ENCODE measurements at places on chromosomes 1 and 21.

GRCh38 chr1:23216771-23217420, 406 bp downstream of the HTR1D start:
- peak; percentile 28 for DNase-seq

- no peak for DNase-seq
Measured at GRCh38 chr1:107858323-107858722, 106.7 kb downstream of the VAV3 start.

DNA sequence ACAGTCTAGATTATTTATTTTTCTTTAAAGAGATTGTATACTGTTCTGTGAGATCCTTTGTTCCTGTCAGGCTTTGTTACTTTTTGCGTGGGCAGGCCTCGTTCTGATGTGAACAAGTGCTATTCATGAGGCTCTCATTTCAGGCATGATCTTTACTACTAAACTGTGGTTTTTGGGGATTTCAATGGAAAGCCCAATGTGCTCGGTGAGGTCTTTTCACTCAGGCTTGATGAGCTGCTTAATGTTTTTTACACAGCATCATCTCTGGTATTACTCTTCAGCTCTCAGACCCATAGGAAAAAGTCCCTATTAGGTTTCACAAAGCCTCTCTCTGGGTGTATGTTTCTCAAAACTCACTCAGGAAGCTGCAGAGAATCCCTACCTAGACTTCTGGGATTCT, 419.4 kb downstream of the GPATCH2 start:
- DNase-seq: no peak

GRCh38 chr1:24749252-24749651, 4.0 kb downstream of the CLIC4 start:
- DNase-seq: no peak

DNA sequence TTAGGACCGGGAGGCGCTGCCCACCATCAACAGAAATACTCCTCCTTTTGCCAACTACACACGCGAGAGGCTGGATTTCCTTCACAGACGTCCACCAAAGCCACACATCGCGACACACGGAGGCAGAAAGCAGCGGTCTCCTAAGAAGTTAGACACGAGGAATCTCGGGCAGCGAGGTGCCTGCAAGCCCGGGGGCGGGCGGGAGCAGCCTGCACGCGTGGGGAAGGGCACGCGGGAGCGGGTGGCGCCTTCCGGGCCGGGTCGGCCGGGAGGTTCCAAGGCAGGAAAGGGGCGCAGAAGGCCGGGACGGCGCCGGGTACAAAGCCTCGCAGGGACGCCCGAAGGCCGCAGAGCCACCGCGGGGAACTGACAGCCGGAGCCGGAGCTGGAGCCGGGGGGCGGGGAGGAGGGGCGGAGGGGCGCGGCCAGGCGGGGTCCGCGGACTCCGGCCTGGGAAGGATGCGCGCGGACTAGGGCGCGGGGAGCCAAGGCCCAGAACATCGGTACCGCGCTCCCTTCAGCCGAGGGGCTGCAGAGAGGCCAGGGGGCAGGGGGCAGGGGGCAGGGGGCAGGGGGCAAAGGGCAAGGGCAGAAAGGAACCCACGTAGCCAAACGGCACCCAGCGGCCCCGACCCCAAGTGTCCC, 722 bp downstream of the NPHP4 start:
- peak; percentile 23 for DNase-seq

- DNase-seq: peak; percentile 29
Measured at GRCh38 chr1:224747578-224747977, 131.5 kb downstream of the CNIH3 start.

GRCh38 chr21:16196001-16196400, 466.2 kb downstream of the USP25 start:
- DNase-seq: no peak

GRCh38 chr1:204842892-204843291, 27.8 kb upstream of the NFASC start:
- DNase-seq: no peak

- no peak for DNase-seq
Measured at GRCh38 chr1:222404710-222405109, 143.2 kb downstream of the HHIPL2 start.

- DNase-seq: peak; percentile 48
Measured at GRCh38 chr1:175191659-175192058, 917 bp downstream of the KIAA0040 start.

- no peak for DNase-seq
Measured at GRCh38 chr1:70475023-70475422, 64.0 kb downstream of the CTH start.

GRCh38 chr1:183287191-183287675, 101.2 kb downstream of the LAMC2 start:
- DNase-seq: no peak

- no peak for DNase-seq
Measured at GRCh38 chr21:40635391-40635790, 211.6 kb downstream of the DSCAM start.

GRCh38 chr1:207711285-207711684, 40.6 kb upstream of the CD46 start:
- DNase-seq: peak; percentile 18

DNA sequence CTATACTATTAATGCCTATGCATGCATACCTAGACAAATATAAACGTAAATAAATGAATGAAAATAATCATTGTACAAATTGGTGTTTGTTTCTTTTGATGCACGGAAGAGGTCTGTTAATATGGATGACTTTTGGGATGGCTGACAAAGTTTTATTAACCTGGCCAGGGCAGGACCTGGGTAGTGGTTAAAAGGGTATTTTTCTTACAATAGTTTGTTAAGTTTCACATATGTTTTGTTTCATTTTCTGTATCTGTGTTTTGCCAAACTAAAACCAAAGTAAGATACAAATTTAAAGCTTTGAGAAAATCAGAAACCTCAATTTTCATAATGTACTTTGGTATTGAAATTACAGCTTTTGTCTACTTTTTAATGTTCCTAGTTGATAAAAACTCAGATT, 222.7 kb upstream of the OLFM3 start:
- DNase-seq: no peak

- no peak for DNase-seq
Measured at GRCh38 chr1:163799190-163799805, 477.5 kb downstream of the NUF2 start.

DNA sequence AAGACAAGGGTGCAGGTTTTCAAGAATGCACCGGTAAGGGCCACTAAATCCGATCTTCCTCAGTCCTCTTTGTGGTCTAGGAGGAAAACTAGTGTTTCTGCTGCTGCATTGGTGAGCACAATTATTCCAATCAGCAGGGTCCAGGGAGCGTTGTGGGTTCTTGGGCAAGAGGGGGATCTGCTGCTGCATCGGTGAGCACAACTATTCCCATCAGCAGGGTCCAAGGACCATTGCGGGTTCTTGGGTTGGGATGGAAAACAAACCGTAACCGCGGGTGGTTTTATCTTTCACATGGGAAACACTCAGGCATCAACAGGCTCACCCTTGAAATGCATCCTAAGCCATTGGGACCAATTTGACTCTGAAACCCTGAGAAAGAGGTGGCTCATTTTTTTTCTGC, 7.0 kb upstream of the PCP4L1 start:
- no peak for DNase-seq

DNA sequence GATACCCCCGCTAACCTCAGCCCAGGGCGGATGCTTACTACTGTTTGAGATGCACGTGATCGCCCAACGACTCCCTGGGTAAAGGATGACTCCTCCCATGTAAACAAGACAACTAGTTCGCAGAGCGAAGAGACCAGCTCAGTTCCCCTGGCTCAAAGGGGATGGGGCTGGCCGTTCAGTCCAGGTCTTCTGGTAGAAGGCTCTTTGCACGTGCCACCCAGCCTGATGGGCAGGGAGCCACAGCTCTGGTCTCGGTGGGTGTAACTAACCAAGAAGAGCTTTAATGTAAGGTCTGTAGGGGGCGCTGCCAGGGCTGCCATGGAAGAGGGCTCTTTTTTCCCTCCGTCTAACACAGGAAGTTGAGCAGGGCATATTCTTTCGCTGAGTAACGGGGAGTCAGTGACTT, 49.4 kb upstream of the PARP1 start:
- DNase-seq: peak; percentile 79

- no peak for DNase-seq
Measured at GRCh38 chr1:162689745-162690671, 57.7 kb downstream of the DDR2 start.

DNA sequence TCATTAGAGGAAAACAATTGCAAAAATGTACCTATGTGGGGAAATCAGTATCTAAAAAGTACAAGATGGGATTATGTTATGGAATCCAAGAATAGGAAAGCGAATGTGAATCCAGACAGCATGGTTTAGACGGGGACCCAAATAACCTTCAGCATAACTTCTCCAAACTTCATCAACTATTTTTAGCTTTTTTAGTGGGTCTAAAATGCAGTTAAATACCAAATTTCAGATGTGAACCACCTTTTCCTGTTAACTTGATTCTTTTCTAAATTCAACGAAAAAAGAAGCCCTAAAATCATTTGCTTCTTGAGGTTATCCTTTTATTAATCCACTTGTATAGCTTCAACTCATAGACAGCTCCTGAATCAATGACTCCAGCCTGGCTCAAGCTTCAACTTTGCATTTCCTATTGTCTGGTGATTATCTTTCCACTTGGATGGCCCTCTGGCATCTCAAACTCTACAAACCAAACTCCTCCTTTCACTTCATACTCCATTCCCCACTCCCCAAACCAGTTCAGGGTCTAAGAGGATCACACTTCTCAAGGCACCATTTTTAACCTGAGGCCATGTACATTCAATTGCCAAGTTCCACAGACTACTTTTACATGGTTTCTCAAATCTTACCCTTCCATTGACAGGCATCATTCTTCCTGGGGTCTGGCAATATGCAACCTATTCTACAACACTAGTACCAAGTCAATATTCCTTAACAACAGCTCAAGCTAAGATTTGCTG, 7.4 kb downstream of the ERRFI1 start:
- no peak for DNase-seq

DNA sequence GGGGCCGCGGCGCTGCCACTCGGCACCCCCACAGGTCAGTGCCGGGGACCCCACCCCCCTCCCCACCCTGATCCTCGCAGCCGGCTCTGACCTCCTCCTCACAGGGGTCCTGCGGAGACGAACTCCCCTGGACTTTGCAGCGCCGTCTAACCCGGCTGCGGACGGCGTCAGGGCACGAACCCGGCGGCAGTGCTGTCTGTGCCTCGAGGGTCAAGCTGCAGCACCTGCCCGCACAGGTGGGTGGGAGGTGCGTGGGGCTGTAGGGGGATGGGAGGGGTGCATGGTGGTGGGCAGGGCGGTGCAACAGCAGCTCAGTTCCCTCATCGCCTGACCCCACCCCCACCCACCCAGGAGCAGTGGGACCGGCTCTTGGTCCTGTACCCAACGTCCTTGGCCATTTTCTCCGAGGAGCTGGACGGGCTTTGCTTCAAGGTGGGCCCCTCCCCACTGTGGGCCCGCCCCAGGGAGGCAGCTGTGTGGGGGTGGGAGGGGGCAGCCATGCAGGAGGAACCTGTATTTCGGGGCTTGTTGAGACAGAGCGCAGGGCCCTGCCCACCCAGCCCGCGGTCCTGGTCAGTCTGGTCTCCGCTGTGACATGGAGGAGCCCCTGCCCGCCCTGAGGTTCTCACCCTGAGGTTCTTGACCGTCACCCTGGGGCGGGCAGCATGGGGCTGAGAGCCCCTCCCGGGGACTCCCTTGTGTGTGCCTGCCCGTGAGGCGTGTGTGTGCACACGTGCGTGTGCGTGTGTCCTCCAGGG, 4.9 kb downstream of the PLEKHN1 start:
- no peak for DNase-seq

- no peak for DNase-seq
Measured at GRCh38 chr1:211749251-211749650, 73.8 kb upstream of the NEK2 start.

- DNase-seq: no peak
Measured at GRCh38 chr1:184813528-184814089, 59.0 kb upstream of the EDEM3 start.

GRCh38 chr1:235075777-235076308, 52.8 kb downstream of the TOMM20 start:
- DNase-seq: peak; percentile 59

GRCh38 chr1:92096317-92096716, 16.2 kb downstream of the BTBD8 start:
- DNase-seq: peak; percentile 33

GRCh38 chr1:67939942-67940341, 106.7 kb upstream of the GNG12 start:
- DNase-seq: no peak

- DNase-seq: no peak
Measured at GRCh38 chr1:152415454-152416227, 1.6 kb upstream of the CRNN start.

- no peak for DNase-seq
Measured at GRCh38 chr1:115257591-115257990, 80.5 kb downstream of the NGF start.

DNA sequence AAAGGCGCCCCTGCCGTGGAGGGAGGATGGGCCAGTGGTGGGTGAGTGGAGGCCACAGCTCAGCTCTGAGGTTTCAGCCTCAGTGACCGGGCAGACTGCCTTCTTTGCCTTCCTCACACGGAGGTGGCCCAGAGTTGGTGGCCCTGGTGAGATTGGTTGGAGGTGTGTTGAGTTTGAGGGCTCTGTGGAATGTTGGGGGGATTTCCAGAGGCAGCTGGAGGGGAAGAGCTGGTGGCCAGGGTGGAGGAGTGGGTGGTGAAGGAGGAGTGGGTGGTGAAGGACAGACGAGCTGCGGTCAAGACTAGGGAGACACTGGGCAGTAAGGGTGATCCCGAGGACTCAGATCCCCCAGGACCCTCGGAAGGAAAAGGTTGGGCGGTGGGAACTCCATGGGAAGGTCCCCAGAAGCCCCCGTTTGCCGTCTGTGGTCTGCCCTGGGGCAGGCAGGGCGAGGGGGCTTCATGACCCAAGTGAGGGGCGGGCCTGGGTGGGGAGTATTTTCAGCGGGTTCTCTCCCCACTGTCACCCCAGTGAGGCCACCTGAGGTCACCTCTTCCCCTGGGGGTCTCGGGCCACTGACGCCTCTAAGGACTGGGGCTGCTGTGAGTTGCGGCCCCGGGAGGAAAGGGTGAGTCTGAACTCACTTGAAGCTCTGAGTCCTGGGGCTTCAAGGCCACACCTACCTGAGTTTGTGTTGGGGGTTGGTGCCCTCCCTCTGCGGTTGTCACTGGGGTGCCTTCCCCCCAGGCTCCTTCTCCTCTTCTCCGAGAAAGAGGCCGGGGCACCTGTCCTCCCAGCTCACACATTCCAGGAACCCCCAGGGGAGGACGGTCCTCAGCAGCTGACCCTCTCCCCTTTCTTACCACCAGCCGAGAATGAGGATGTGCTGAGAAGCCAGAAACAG, 22.7 kb upstream of the PIK3CD start:
- peak; percentile 80 for DNase-seq

DNA sequence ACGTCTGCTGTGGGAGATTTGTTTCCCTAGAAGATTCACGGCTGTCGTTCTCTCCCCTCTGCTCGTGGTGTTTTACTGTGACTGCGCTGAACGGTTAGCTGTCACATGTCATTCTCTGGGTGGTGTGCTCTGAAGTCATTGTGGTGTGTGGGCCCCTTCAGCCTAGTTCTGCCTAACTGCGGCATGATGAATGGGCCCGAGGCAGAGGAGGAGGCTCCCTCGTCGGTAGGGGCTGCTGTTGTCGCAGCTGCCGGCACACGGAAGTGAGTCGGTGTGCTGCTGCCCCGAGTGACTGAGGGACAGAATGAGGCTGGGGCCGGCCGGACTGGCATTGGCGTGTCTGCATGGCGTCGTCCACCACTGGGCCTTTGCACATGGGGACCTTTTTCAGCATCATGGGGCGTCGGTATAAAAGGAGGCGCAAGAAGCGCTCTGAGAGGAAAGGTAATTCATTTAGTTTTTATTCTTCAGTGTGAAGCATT, 77.9 kb downstream of the ADARB1 start:
- peak; percentile 79 for DNase-seq

Data from activated naive CD4-positive, alpha-beta T cell treated with anti-CD3 and anti-CD28 coated beads for 36 hours (primary cell).